Lung microvascular endothelial cell (primary cell): ENCODE measurements at places on chromosomes 4 and X.

GRCh38 chr4:120765260-120765680, 157.3 kb downstream of the PRDM5 start:
- DNase-seq = no peak

DNA sequence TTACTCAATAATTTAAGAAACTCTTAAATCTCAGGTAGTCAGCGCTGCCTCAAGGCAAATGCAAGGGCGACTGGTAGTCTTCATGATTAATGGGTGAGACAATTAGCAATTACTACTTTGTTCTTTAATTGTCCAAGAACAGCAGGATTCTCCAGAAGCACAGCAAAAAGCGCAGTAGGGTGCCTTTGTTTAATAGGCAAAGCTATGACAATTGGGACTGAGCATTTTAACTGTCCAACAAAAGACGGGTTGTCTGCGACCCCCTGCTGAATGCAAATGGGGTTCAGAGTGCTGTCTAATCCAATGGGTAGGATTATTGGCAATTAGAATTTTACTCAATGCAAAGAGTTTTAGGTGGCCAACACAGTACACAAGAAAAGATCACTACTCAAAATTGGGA, 286.1 kb downstream of the CHIC1 start:
- DNase-seq = no peak

- DNase-seq = no peak
Observed at GRCh38 chr4:81353861-81354260, 117.8 kb downstream of the RASGEF1B start.

DNA sequence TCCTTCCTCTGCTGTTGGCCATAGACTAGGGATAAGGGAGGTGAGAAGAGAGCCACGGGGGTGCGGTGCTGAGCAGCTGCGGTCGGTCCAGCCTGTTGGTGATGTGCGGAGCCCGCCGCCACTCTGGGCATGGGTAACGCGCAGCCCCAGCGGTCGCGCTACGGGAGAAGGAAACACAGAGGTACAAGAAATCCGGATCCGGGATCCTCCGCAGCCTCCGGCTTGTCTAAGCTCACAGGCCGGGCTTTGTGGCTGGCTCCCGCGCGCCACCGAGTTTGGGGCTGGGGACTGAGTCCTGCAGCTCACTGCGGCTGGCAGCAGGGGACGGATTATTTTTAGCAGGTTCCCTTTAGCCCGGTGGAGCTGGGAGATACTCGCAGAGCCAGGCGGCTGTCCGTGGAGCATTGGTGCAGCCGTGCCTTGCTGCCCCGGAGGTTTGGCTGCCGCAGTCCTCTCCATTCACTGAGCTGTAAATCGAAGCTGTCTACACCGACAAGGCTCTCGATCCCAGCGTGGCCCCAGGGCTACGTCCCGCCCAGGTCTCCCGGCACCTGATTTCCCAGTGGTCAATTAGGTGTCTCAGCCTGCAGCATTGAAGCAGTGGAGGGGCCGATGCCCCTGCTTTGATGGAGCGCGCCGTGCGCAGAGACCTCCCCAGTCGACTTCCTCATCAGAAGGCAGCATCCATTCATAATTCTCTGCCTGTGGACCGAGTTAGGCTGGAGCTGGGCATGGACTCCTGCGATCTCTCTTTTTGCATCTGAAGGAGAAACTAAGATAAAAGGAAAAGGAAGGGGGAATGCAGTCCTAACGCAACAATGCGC, 81.9 kb upstream of the SCML1 start:
- no peak for DNase-seq

DNA sequence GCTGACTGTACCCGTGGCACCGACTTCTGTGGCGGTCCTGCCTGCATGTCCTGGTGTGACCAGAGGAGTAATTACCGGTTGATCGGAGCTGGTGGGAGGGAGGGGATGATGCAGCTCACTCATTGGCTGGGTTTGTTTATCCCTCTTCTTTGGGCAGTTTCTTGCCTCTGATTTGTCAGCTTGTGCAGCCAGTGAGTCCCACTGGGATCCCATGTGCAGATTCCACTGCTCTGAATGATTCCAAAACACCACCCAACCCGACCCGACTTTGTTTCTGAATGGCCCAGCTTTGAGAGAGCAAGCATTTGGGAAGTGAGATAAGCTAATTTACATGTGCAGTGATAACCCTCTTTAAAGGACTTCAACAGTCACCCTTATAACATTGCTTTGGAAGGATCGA, 13.8 kb downstream of the FHDC1 start:
- no peak for DNase-seq

- no peak for DNase-seq
Observed at GRCh38 chr4:68724426-68724825, 54.0 kb upstream of the UGT2B15 start.

DNA sequence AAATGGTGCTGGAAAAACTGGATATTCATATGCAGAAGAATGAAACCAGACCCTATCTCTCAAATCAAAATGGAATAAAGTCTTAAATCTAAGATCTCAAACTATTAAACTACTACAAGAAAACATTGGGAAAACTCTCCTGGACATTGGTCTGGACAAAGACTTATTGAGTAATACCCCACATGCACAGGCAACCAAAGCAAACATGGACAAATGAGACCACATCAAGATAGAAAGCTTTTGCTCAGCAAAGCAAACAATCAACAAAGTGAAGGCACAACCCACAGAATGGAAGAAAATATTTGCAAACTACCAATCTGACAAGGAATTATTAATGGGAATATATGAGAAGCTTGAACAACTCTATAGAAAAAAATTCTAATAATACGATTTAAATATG, 284.4 kb upstream of the FGF16 start:
- DNase-seq = no peak

DNA sequence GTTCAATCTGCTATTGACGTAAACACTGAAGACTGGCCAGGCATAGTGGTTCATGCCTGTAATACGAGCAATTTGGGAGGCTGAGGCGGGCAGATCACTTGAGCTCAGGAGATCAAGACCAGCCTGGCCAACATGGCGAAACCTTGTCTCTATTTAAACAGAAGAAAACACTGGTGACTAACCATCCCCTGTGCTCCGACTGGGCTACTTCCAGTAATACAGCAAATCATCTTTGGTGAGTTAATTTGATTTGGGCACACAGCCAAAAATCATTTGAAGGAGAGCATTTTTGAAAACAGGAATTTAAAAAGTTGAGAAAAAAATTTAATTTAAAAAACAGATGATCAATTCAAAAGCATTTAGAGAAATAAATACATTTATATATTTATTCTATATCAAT, 52.0 kb downstream of the SEC24D start:
- peak; percentile 55 for DNase-seq

- no peak for DNase-seq
Observed at GRCh38 chrX:10133980-10134676, 22.6 kb upstream of the CLCN4 start.

- DNase-seq = peak; percentile 67
Observed at GRCh38 chrX:148298737-148299136, 201.7 kb upstream of the AFF2 start.

DNA sequence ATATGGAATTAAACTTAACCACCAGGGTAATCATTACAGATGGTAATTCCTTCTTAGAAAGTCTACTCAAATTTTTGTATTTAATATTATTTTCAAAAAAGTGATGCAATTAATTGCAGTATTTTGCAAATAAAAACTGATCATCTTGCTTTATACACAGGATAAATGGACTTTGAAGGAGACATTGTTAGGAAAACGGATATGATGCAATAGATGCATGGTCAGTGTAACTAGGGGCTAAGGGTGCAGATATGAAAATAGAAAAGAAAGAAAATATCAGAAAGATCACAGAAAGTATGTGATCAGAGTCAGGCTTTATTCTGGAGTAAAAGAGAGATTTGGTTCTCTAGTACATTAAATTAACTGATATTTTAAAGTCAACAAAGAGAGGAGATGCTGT, 401.7 kb downstream of the TLL1 start:
- DNase-seq = no peak

GRCh38 chr4:108051343-108051742, 61.7 kb downstream of the HADH start:
- DNase-seq = no peak

DNA sequence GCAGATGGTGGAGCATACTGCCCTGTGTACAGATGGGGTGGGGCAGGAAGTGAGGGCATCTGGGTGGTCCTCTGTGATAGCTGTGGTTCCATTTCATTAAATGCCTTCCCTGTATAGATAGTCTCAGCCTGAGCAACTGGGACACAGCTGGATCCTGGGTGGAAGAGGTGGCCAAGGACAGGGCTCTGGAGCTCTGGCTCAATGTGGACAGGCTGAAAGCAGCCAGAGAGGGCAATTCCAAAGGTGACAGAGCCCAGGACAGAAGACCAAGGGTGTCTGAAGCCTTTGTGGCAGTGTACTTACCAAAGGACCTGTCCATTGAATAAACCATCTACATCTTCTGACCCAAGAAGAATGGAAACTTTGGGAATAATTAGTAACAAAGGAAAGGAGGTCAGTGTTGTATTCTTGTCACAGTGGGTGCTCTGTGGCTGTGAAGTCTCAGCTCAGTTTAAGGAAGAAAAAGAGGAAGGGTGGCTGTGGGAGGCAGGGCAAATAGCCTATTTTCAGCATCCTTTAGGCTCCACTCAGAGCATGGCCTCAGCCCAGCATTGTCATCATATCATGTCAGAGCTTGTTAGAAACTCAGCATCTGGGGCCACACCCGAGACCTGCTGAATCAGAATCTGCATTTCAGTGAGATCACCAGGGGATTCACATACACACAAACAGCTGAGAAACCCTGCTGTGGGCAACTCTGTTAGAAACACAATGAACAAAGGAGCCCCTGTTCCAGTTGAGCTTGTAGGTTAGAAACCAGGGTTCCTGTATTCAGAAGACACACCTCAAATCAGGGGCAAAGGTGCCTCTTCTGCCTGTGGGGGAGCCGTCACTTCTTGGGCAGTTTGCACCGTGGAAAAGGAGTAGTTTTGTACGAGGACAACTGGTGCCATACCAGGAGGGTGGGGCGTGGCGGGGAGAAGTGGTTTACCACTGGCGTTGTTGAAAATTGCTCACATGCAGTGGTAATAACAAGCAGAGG, 168.6 kb downstream of the PTTG2 start:
- no peak for DNase-seq

- DNase-seq = no peak
Observed at GRCh38 chr4:56821381-56822243, at the start of gene SPINK2. SPINK2 (minus strand) TSS chr4:56821701; CDS start chr4:56821662, 39 bp downstream.

GRCh38 chr4:158805635-158806471, 37.0 kb downstream of the FNIP2 start:
- DNase-seq = no peak

DNA sequence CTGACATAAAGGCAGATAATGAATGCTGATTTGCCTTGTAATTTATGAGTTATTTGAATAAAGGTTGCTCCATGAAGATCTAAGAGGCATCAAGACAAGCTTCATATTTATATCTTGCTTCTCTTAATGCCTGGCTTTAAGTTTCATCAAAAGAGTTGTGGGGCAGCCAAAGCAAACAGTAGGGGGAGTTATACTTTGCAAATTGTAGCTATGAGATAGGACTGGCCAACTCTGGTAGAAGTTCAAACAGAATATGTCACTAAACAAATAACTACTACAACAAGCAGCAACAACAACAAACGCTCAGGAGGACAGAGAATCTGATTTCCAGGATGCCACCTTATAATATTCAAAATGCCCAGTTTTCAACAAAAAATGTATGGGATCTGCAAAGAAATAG, 69.1 kb upstream of the PLAC1 start:
- DNase-seq = peak; percentile 34

DNA sequence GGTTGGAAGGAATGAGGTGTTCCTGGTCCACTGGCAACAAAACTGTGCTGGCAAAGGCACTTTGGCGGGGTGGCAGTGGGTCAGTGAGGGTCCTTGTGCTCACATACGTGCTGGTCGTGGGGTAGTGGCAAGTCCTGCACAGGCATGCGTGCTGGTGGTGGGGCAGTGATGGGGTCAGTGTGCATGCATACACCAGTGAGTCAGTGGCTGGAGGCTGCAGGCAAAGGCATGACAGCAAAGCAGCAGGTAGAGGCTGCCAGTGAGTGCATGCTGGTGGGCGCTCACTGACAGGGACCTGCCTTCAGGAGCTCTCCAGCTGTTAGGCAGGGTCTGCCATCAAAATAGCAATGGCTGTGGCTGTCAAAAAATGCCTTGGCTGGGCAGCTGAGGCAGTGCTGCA, 42.1 kb downstream of the TMPRSS11E start:
- DNase-seq = no peak

DNA sequence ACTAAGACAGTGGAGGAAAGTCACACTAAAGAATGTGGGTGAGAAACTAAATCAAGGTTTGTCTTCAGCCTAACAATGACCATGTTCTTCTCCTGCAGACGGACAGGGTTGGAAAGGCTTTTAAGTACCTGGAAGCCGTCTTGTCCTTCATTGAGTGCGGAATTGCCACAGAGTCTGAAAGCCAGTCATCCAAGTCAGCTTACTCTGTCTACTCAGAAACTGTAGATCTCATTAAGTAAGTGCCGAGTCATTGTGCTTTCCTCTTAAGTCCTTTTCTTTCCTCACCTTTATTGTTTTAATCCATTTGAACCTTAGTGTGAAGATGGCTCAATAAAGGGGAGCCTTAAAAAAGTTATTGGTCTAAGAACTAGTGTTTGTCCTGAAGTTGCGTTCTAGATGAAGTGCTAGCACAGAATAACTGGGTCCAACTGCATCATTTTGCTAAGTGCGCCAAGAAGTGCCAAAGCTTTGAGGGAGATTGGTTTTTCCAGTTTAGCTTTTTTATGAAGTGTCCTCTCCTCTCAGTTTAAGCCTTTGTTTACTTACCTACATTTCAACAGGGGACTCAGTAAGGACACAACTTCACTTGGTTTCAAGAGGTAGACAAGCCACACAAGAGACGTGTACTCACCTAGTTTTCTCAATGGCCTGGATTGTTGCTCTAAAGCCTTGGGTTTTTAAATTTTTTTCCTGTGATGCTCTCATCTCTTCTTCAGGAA, 89.3 kb downstream of the KLHL8 start:
- no peak for DNase-seq

DNA sequence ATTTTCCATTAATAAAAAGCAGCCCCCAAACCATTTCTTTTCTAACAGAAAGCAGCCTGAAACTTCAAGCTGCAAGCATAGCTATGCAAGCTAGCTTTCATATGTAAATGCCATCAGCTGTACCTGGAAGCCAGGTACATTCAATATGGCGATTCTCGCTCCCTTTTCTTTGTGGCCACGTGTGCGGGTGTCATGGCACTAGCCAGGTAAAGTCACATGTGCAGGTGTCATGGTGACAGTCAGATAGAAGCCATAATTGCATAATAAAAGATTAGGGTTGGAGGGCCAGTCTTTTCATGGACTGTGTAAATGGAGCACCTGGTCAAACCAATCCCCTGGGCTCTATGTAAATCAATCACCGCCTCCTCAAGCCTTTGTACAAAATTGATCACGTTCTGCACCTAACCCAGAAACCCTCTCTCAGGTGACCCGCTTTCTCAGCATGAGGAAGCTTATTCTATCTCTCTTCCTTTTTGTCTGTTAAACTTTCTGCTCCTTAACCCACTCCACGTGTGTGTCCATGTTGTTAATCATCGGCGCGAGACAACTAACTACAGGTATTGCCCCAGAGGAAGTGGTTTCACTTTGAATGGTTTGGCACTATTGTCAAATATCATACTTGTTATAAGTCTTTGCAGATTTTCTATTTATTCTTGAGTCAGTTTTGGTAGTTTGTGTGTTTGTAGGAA, 18.0 kb upstream of the RHOXF2 start:
- DNase-seq = no peak

- no peak for DNase-seq
Observed at GRCh38 chrX:143121477-143121876, 95.7 kb downstream of the SPANXN4 start.
